Epithelial cell of esophagus (primary cell): ENCODE measurements at places on chromosomes 1 and 21.

DNA sequence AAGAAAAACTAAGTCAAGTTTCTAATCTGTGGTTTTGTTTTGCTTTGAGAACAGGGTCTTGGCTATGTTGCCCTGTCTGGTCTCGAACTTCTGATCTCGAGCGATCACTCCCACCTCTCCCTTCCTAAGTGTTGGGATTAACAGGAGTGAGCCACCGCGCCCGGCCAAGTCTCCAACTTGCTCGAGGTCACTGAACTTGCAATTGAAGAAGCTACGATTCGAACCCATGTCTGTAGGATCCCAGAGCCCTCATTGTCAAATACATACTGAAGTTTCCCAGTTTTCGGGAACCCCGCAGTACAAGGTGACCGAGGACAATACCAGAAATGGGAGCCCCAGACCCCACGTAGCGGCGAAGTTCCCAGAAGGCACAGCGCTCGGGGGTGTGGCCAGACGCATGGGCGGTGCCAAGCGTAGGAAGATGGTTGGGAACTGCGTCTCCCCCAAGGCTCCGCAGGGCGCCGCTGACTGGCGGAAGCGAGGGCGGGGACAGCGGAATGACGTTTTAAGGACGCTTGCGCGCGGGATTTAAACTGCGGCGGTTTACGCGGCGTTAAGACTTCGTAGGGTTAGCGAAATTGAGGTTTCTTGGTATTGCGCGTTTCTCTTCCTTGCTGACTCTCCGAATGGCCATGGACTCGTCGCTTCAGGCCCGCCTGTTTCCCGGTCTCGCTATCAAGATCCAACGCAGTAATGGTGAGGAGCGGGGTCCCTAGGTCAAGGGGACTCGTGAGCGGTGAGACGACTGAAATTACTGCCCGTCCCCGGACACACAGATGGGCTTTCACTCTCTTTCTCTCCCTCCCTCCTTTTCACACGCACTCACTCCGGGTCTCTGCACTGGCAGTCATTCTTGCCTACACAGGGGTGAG is at the start of gene KIF2C:
Gene KIF2C, plus strand, starts transcription at position 531 of the 872 bp plus-strand sequence. Its CDS starts 96 bp downstream, at position 627.
- peak; percentile 98 for DNase-seq

GRCh38 chr1:107514841-107515240 is 374.0 kb downstream of the NTNG1 start:
- no peak for DNase-seq

- no peak for DNase-seq
Measured at GRCh38 chr1:65378247-65378946, 42.1 kb upstream of the LEPR start.

- no peak for DNase-seq
Measured at GRCh38 chr1:197911857-197912696, 5.1 kb upstream of the LHX9 start.

- peak; percentile 77 for DNase-seq
Measured at GRCh38 chr21:15754640-15755039, 24.9 kb downstream of the USP25 start.

DNA sequence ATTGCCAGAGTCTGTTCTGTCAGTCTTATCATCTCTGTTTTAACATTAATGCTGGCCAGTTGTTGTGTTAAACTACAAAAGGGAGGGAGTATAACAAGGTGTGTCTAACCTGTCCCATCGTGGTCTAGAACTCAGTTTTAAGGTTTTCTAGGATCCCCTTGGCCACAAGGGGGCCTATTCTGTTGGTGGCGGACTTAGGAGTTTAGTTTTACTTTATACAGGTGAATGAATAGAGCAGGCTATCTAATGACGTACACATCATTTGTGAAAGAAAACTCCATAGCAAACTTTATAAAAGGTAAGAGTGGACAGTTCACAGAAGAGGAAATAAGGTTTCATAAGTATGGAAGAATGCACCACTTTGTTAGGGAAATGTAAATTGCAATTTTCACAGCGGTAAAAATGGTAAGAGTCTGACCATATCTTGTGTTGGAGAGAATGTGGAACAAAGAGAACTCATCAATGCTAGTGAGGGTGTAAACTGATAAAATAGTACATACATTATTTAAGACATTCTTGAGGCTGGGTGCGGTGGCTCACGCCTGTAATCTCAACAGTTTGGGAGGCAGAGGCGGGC is 2.5 kb upstream of the ATF6 start:
- peak; percentile 61 for DNase-seq

DNA sequence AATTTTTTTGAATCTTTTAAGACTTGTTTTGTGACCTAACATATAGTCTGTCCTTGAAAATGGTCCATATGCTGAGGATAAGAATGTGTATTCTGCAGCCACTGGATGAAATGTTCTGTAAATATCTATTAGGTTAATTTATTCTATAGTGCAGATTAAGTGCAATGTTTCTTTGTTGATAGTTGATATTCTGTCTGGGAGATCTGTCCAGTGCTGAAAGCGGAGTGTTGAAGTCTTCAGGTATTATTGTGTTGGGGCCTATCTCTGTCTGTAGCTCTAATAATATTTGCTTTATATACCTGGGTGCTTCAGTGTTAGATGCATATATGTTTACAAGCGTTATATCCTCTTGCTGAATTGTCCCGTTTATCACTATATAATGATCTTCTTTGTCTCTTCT is 7.7 kb upstream of the KLHL12 start:
- no peak for DNase-seq

DNA sequence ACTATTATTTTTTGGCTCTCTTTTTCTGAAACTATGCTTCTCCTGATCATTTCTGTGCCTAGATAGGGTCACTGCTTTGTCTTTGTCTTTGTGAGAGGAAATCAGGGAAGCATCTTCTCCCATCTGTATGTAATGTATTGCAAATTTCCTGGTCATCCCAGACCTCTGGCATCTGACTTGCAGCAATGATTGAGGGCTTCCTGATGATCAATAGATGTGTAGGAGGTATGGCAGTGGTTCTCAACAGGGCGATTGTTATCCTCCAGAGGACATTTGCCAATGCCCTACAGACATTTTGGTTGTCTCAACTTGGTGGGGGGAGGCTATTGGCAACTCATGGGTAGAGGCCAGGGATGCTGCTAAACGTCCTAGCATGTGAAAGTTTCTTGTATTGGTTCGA is 64.7 kb downstream of the RGL1 start:
- no peak for DNase-seq
